ENCODE measurements at places on chromosomes 1 and 21. TPM values are rescaled to one million over a fixed set of nuclear protein-coding genes. Genes with fewer than 3 reads are reported as not detected.

Gene MYCL
- total RNA-seq: 0.50 TPM

Gene FMO5
- total RNA-seq: 0.67 TPM

Gene HTR1D
- not detected for total RNA-seq

Gene MSH4
- 0.25 TPM for total RNA-seq

Gene UTS2
- total RNA-seq: not detected

Gene FAM163A
- 0.08 TPM for total RNA-seq

Gene PAQR7
- 1.1 TPM for total RNA-seq

DNA sequence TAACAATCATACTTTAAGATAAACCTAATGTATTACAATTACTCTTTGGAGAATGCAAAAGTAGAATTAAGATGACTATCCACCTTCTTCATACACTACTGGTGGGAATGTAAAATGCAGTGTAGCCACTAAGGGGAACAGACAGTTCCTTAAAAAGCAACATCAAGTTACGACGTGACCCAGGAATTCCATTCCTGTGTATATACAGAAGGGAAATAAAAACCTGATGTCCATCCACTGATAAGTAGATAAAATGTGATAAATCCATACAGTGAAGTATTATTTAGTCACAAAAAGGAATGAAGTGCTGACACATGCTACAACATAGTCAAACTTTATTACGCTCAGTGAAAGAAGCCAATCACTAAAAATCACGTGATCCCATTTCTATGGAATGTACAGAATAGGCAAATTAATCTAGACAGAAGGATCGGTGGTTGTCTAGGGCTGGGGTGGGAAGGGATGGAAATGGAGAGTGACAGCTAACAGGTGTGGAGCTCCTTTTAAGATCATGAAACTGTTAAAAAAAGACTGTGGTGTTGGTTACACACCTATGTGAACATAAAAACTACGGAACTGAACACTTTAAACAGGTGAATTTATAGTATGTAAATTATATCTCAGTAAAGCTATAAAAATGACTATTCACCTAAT lies 42.1 kb downstream of the NRIP1 start:
- DNase-seq: no peak
- no peak overlapping the region for H3K27ac ChIP-seq
- H3K4me3 ChIP-seq: no peak overlapping the region
- no peaks in the 10 kb centered on the region for H3K36me3 ChIP-seq
- H3K27me3 ChIP-seq: no peaks in the 10 kb centered on the region

GRCh38 chr1:165364568-165365133 lies 8.1 kb upstream of the LMX1A start:
- peaks cover 19% of the 10 kb centered on the region for H3K27me3 ChIP-seq
- no peak for DNase-seq
- H3K4me1 ChIP-seq: peaks cover 6% of the 10 kb centered on the region
- no peak overlapping the region for H3K27ac ChIP-seq
- no peak overlapping the region for H3K4me3 ChIP-seq

- H3K4me1 ChIP-seq: no peaks in the 10 kb centered on the region
- H3K27me3 ChIP-seq: no peaks in the 10 kb centered on the region
- no peaks in the 10 kb centered on the region for H3K36me3 ChIP-seq
- H3K27ac ChIP-seq: no peak overlapping the region
- no peak overlapping the region for H3K4me3 ChIP-seq
- no peak for DNase-seq
These were observed 17.3 kb upstream of the RASAL2 start for GRCh38 chr1:178076607-178077006.

DNA sequence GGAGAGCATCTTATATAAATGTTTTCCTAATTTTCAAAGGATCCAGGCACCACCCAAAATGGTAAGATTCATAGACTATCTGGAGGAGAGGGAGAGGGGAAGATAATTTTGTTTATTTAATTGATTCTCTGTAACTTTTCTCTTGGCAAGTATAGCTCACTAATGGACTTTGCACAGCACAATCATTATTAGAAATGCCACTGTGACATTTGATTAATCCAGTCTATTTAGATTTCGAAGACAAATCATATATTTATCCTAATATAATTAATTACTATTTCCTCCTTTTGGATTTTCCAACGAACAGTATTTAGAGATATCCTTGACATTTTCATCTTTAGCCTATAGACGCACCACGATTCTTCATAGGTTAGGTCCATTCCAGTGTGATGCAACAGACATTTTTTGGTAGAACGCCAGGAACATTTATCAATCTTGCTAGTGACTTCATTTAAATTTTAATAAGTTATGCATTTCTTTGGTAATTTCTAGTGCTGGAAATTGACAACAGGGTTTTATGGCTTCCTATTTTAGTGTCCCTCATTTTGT lies 152.4 kb downstream of the GRIK1 start:
- H3K4me1 ChIP-seq: no peaks in the 10 kb centered on the region
- no peak for DNase-seq
- H3K4me3 ChIP-seq: no peak overlapping the region
- H3K36me3 ChIP-seq: no peaks in the 10 kb centered on the region

- H3K4me3 ChIP-seq: no peak overlapping the region
- no peaks in the 10 kb centered on the region for H3K27me3 ChIP-seq
- no peaks in the 10 kb centered on the region for H3K4me1 ChIP-seq
- no peak overlapping the region for H3K27ac ChIP-seq
- H3K36me3 ChIP-seq: no peaks in the 10 kb centered on the region
- no peak for DNase-seq
These were observed 25.8 kb upstream of the PPT1 start for GRCh38 chr1:40122855-40123254.

DNA sequence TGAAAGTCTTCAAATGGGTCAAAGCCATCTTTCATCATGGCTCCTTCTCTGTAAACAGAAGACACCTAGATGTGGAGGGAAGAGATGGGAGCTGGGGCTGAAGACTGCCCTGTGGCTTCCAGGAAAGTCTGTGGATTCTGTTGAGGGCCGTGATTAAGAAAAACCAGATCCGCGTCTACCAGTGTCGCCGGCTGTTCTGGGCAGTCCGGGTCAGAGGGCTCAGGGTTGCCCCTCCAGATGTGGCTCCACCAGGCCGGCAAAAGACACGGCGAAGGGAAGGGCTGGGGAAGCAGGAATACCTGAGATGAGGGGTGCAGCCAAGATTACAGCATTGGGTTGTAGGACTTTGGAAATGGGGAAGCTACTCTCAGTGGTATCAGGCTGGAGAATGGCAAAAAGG lies 162.6 kb downstream of the RHOU start:
- no peaks in the 10 kb centered on the region for H3K36me3 ChIP-seq
- no peak overlapping the region for H3K4me3 ChIP-seq
- no peak for DNase-seq
- no peaks in the 10 kb centered on the region for H3K4me1 ChIP-seq
- H3K27ac ChIP-seq: no peak overlapping the region

DNA sequence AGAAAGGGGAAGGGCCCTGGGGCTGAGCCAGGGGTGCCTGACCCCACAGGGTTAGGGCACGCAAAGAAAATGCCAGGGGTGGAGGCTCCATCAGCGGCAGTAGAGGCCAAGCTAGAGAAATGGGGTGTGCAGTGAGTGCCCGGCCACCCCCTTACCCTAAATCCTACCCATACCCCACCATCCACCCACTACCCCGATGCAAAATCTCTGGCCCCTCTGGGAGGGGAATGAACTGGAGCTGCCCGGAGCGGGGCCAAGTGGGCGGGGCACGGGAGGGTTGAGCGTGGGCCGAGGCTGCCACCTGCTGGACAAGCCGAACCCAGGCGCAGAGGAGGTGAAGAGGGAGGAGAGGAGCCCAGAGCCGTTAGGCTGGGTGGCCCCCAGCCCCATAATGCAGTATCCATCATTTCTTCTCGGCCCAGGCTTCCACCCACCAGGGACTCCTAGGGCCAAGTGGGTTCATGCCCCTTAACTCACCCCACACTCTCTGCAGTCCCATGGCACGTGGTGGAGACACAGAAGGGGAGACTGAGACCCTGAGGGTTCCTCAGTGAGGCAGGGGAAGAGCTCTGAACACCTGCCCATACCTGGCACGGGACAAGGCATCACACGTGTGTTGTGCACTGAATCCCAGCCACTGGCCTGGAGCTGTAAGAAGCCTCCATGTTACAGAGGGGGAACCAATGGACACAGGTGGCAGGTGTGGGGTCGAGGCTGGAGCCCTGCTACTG lies 1.4 kb upstream of the C1QC start:
- H3K36me3 ChIP-seq: no peaks in the 10 kb centered on the region
- peaks cover 8% of the 10 kb centered on the region for H3K4me1 ChIP-seq
- H3K4me3 ChIP-seq: no peak overlapping the region
- peaks cover 12% of the 10 kb centered on the region for H3K27me3 ChIP-seq
- H3K27ac ChIP-seq: no peak overlapping the region

DNA sequence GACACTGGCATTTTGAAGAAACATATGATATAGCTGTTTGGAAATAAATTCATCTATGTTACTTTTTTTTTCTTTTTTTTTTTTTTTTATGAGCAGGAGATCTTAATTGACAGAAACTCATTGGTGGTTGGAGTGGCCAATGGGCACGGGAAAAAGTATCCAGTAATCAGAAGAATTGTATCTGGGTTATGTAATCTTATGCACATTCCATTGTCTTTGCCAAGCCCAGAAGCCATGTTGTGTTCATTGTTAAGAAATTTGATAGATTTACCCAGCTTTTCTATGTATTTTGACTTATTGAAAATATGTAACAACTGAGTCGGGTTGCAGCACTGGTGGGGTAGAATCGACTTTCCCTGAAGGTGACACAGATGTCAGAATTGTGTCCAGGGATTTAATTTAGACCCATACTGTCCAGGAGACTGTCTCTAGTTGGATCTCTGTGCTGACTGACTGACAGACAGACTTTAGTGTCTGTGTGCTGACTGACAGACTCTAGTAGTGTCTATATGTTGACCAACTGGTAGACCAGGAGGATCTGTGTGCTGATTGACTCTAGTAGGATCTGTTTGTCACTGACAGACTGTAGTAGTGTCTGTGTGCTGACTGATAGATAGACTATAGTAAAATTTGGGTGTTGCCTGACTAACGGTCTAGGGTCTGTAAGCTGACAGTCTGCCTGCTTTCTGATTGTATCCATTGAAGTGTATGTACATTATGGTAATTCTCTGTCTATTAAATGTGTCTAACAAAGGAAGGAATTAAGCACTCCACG lies 12.3 kb upstream of the C4BPB start:
- no peak overlapping the region for H3K4me3 ChIP-seq
- DNase-seq: no peak
- H3K27ac ChIP-seq: no peak overlapping the region
- no peaks in the 10 kb centered on the region for H3K27me3 ChIP-seq
- no peaks in the 10 kb centered on the region for H3K36me3 ChIP-seq

GRCh38 chr1:154329551-154330131 lies 4.3 kb downstream of the ATP8B2 start:
- no peaks in the 10 kb centered on the region for H3K27me3 ChIP-seq
- H3K4me1 ChIP-seq: peaks cover 87% of the 10 kb centered on the region
- peak overlapping the region; percentile 72 for H3K4me3 ChIP-seq
- peak; percentile 75 for DNase-seq

DNA sequence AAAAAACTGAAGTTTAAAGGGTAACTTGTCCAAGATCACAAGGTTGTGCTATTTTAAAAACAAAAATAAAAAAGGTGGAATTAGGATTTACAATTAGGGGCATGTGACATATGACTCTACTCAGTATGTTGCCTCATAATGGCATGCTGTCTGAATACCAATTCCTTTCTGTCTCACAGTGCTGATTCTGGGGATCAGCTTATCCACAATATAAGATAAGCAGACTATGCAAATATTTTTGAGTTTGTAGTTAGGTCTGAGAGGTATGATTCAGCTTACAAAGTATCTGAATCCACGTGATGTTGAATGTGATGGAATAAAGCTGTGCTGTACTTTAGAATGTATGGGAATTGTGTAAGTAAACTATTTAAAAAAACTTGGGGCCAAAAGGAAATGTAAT lies 216.6 kb downstream of the HHIPL2 start:
- no peaks in the 10 kb centered on the region for H3K4me1 ChIP-seq
- DNase-seq: no peak
- H3K27me3 ChIP-seq: no peaks in the 10 kb centered on the region
- H3K4me3 ChIP-seq: no peak overlapping the region

DNA sequence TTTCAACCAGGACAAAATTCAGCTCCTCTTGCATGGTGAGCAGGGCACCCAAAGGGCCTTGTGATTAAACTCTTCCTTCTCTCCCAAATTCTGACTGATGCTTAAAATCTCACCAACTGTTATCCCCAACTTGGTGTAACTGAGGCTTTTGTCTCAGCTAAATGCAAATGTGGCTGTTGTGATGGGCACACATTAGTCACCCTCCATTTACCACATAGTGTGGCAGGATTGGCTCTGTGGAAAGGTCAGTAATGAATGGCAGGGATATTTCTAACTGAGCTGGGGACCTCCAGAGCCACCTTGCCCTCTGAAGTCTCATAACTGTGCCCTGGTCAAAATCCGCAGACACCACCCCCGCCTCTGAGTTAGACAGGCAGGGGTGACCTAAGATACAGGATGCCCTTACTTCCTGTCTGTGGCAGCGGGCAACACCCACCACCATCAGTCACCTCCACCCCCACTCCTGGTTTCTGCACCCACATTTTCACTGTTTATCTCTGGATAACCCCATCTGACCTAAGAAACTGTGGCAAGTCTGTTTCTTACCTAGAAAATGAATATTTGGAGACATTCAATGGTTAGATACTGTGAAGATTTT lies 25.4 kb upstream of the RGS16 start:
- H3K4me3 ChIP-seq: no peak overlapping the region
- H3K4me1 ChIP-seq: peaks cover 27% of the 10 kb centered on the region
- no peaks in the 10 kb centered on the region for H3K36me3 ChIP-seq
- peak; percentile 42 for DNase-seq

Measured in CD4-positive, alpha-beta T cell (primary cell).